Suppressor macrophage (primary cell): ENCODE measurements at places on chromosomes 12 and 14.

- peak; percentile 66 for DNase-seq
Measured at GRCh38 chr14:91911474-91912032, 35.9 kb downstream of the FBLN5 start.

DNA sequence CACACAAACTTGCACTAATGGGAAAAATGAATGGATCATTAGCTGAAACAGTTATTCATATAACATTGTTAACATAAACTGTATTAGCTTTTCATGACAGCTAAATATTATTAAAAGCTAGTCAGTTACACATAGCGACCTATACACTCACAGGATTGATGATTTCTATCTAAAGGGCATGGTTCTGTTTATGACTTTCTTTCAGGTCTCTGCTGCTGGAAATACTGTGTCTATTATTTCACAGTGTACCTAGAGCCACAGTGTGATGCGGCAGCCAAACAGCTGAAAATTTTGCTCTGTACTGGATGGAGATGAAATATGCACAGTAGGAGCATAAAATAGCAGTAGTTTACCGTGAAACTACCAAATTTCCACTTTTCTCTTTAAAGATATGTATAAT is 341.1 kb downstream of the FSCB start:
- no peak for DNase-seq

GRCh38 chr14:55662752-55663151 is 82.7 kb downstream of the KTN1 start:
- DNase-seq: no peak

GRCh38 chr14:100842799-100843198 is 16.9 kb downstream of the MEG3 start:
- DNase-seq: no peak

DNA sequence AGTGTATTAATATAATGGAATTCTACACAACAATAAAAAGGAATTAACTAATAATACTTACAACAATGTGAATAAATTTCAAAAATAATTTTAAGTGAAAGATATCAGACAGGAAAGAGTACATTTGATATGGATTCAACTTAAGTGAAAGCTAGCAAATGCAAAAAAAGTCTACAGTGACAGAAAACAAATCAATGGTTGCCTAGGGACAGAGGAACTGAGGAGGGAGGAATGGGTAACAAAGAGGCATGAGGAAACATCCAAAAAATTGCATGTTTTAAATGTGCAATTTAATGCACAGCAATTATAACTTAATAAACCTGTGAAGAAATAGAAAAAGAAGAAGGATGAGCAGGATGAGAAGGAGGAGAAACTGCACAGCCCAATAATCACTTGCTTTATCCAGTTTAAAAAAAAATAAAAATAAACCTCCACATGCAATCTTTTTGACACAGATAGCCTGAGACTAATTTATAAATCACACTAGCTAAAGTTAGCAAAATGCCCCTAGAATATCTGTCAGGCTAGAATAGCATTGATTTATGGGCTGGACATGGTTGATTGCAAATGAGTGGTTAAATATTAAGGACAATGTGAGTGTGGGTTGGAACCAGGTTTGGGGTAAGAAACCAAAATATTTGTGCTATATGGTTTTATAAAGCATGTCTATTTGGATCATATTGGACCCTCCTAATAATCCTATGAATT is 1089.1 kb downstream of the TRHDE start:
- no peak for DNase-seq

GRCh38 chr14:20608383-20609110 is 17.4 kb upstream of the RNASE12 start:
- DNase-seq: no peak

GRCh38 chr12:49705479-49706134 is 1.6 kb downstream of the FMNL3 start:
- peak; percentile 91 for DNase-seq

GRCh38 chr14:88793259-88793625 is 489 bp upstream of the EML5 start:
- DNase-seq: no peak

DNA sequence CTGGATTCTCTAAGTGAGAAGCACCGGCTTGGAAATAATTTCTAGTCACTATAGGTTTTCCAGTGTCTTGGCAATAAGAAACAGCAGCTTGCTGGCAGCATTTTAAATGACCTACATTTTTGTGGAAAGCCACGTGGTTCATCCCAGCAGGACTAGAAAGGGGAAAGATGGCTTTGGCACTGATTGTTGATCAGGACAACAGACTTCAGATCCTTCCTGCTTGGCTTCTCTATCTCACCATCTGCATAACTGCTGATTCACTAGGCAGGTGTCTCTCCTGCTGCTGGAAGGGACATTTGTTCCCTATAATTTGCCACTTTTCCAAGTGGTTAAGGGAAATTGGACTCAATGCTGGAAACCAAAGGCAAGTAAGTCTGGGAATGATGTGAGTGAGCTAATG is 131.0 kb downstream of the TTC8 start:
- no peak for DNase-seq

GRCh38 chr14:31692376-31692781 is 131.2 kb downstream of the NUBPL start:
- no peak for DNase-seq

DNA sequence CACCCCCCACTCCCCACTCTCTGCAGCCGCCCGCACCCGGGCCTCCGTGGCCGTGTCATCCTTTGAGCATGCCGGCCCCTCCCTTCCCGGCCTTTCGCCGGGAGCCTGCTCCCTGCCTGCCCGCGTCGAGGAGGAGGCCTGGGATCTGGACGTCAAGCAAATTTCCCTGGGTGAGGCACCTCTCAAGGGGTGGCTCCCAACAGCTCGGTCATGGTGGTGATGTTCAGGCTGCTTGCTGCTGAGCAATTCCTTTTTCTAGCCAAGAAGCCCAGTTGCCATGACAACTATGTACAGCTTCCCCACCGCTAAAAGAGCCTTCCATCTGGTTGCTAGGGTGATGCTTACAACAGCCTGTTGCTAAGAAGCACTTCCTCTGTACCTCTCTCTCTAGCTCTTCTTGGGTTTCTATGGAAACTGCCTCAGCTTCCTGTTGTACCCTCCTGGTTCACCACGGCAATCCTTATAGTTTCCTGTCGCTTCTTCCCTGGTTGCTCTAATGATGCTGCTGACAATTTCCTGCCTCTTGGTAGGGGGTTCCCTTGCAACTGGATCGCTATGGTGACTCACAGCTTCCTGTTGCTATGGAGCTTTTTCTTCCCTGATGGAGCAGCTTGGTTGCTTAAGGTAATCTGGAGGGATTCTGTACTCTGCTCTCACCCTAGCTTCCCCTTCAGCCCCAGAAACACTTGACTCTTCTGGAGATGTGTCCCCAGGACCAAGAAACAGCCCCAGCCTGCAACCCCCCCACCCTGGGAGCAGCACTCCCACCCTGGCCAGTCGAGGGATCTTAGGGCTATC is 11.0 kb downstream of the ZNF219 start:
- peak; percentile 74 for DNase-seq

GRCh38 chr12:32448586-32448985 is 49.2 kb downstream of the FGD4 start:
- no peak for DNase-seq

DNA sequence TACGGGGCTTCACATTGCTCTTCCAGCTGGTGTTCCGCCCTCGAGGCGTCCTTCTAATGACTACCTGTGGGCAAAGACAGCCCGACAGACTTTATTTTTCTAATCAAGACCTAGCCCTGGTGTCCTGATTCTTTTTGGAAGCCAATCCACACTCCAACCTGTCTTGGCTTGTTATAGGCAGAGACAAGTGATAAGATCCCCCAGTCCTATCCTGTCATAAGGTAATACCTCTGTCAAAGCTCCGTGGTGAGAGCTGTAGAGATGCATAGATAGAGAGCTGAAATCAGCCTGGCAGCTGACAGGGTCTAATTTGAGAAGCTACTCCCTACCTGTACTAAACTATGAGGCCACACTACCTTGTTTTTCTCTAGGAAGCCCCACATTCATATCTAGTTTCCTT is 11.5 kb upstream of the WNK1 start:
- DNase-seq: no peak

DNA sequence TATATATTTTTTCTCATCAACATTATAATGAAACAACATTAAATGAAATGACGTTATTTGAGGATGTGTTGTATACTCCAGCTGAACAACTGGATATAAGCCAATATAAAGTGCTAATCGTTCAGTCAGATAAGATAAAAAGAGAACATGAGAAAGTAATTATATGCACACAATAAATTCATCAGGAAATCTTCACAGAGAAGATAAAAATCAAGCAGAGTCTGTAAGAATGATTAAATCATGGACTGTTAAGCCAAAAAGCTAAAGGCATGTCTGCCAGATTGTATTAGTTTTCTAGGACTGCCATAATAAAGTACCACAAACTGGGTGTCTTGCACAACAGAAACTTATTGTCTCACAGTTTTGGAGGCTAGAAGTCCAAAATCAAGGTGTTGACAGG is 178.6 kb downstream of the NELL2 start:
- no peak for DNase-seq

- peak; percentile 78 for DNase-seq
Measured at GRCh38 chr12:19739195-19739776, 300.0 kb downstream of the AEBP2 start.
